ENCODE measurements at places on chromosomes 1 and 21.

- DNase-seq = no peak
These were observed 7.5 kb upstream of the PYCR2 start for GRCh38 chr1:225931270-225932136.

- no peak for DNase-seq
These were observed 16.5 kb downstream of the ZNF697 start for GRCh38 chr1:119631433-119632102.

DNA sequence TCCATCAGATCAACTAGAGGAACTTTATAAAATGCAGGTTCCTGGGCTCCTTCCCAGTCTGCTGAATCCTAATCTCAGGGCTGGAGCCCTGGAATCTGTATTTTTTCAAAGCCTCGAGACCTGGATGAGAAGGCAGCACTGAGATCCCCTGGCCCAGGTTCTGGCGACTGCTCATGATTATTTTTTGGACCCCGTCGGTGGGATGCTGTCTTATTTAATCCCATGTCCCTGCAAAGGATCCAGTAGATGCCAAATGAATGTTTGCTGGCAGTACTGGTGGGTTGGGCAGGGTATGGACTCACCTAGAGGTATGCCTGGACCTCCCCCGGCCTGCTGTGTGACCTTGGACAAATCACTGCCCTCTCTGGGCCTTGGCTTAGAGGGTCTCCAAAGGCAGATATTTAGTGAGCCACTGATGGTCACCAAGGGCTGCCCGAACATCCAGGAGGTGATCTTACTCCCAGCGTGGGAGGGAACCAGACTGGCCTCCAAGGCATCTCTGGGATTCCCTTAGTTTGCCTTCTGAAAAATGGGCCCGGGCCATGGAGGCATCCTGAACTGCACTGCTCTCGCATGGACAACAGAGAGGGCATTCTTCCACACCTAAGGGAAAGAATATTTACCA, 91.6 kb upstream of the RUNX3 start:
- no peak for DNase-seq

DNA sequence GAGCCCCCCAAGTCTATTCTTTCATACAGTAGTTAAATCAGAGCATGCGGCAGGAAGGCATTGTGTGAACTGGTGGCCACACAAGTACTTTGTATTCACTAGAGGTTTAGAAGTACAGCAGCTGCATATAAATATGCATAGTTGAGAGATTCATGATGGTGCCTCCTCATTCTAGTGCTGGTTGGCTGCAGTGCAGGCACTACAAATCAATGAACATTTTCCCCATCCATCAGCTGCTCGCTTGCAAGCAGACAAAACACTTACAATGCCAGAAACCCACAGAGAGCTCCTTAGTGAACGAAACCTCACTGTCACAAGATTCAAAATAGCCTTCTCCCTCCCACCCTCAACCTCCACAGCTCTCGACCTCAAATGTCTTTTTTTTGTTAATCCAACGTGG, 726.2 kb downstream of the USP25 start:
- DNase-seq = no peak

- DNase-seq = no peak
These were observed 918 bp upstream of the RASAL2 start for GRCh38 chr1:178092878-178093493.

DNA sequence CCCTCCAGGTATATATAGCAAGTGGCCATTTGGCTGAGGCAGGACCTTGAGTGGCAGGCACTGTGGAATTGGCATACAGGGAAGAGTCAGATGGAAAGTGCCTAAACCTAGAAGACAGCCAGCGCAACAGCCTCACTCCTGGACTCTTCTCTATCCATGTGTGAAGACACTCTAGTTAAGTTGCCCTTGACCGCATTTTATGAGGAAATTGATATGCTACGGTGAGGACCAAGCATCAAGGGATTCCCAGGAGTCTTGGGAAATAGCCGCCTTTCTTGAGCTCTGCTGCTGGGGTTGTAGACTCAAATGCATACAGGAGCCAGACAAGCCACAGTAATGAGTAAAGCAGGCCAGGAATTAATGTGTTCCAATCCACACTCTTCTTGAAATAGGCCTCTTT, 145.9 kb upstream of the KAZN start:
- DNase-seq = no peak

GRCh38 chr1:92990828-92991227, 29.6 kb upstream of the DIPK1A start:
- DNase-seq = no peak

Measured in NCI-H524 treated with DMSO at 0.1 percent for 48 hours (cell line).